ENCODE measurements at places on chromosomes 3 and 15. TPM values are rescaled to one million over a fixed set of nuclear protein-coding genes. Genes with fewer than 3 reads are reported as not detected.

GRCh38 chr3:149009732-149010131 lies 18.4 kb downstream of the GYG1 start:
- DNase-seq: no peak

DNA sequence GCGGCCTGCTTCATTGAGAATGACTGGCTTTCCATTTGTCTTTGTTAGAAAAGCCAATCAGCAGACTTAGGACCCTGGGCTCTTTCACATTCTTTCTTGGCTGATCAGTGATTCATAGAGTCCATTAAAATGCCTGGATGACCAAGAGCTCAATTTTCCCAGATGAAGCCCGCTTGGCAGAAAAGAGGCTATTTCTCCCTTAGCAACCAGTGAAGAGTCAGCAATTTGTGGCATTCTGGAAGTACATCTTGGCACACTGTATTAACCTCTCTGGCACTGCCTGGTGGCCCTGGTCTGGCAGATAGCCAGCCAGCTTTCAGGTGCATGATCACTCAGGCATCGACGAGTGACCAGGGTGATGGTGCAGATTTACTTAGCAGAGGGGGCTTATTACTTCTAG lies 145.7 kb upstream of the PLAAT1 start:
- no peak for DNase-seq

- no peak for DNase-seq
These were observed 27.3 kb downstream of the NEO1 start for GRCh38 chr15:73079565-73079964.

- DNase-seq: no peak
These were observed 25.0 kb downstream of the CGGBP1 start for GRCh38 chr3:88033808-88034207.

DNA sequence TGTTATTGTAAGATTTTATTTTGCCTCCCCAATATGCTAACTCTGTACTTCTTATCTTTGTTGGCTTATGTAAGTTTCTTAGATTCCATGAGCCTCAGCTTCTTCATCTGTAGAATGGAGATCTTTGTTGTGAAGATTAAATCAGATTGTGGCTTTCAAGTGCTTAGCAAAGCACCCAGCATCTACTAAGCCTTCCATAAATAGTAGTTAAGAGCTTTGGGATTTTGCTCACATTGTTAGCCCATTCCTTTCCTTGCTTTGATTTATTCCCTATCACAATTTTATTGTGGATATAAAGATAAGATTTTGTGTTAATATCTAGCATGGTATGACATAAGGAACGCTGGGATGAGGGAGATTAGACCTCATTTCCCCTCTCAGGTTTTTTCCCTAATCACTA lies 501.4 kb downstream of the PYDC2 start:
- no peak for DNase-seq

DNA sequence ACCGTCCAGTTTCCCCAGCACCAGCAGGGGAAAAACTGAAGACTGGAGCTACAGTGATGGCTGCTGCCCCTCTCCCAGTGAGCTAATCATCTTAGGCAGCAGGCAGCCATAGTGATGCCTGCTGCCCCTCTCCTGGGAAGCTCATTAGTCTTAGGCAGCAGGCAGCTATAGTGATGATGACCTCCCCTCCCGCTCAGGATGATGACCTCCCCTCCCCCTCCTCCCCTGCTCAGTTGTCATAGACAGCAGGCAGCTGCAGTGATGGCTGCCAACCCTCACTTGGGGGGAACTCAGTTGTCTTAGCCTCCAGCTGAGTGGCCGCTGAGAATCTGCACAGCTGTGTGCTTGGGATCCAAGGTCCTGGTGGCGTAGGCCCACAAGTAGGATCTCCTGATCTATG lies 80.9 kb upstream of the MANF start:
- no peak for DNase-seq

DNA sequence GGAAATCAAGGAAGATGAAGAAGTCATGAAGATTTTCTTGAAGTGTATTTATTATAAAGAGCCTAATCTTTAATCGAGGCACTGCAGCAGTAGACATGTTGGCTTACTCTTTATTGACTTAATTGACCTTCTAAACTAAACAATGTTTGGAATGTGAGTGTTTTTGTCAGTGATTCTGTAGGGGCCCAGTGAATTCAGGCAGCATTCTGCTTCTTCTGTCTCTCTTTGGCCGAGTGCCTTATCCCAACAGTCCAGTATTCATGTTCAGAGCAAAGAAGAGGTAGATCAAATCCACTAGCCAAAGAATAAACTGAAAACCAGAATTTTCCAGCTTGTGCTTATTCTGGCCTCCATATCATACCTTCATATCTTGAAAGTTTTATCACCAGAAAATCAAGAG lies 55.7 kb downstream of the RLBP1 start:
- no peak for DNase-seq

DNA sequence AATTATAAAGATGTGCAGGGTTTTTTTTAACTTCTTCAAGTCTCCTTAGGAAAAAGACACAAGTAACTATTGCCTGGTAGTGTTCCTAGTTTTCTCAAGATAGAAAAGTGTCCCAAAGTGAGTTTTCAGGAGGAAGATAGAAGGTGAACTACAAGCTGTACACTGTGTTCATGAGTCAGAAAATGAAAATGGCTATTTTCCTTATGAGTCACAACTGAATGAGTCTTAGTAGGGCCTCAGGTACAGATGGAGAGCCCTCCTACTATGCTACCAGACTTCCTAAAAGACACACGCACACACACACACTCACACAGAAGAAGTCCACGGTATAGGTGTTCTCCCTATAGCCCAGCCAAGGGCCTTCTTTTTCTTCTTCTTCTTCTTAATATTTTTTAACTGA lies 3.1 kb downstream of the MYO1E start:
- DNase-seq: no peak

DNA sequence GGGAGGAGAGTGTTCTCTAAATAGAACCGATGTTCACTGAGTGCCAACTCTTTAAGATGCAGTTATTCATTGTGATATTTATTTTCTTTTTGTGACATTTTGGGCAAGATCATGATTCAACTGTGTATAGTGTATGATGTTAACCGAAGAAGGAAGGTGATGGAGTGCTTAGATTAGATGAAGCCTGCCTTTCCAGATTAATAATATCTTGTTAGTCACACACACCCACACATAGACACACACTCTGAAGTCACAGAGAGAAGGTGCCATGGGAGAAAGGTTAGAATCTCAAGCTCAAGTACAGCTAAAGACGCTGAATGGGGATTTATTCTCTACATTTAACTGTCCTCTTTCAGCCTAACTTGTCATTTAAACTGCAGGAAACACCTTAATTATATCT lies 77.0 kb downstream of the SLC9A9 start:
- DNase-seq: no peak

DNA sequence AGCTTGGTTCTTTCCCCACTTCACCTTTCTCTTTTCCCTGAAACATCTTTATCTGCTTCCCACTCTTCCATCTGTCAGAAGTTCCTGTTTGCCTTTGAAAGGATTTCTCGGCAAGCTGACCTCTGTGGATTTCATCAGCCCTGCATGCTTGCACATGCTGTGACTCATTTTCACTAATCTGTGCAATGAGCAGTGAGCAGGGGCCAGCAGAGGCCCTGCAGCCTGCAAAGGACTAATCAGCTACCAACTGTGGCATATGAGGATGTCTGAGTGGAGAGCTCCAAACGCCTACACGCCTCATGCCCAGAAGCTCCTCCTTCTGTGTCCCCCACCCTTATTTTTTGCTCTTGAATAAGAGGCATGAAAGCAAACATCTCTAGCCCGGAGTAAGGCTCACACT lies 333.0 kb upstream of the SEMA6D start:
- DNase-seq: no peak

DNA sequence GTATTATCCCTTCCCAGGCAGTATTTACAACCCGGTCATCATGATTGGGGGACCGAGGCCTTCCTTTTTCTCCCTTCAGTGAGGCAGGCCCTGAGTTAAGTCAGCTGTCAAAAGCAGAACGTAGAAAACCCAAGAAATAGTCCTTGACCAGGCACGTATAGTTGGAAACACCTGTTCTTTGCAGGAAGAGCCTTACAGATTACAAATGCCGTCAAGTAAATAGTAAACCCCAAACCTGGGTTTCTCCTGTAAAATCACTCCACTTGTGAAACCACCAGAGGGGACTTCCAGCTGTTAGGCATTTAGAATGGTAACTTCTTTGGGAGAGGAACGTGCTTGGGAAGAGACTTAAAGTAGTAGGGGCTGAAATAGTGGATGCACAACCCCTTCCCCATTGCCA lies 1.0 kb upstream of the BTBD1 start:
- no peak for DNase-seq

DNA sequence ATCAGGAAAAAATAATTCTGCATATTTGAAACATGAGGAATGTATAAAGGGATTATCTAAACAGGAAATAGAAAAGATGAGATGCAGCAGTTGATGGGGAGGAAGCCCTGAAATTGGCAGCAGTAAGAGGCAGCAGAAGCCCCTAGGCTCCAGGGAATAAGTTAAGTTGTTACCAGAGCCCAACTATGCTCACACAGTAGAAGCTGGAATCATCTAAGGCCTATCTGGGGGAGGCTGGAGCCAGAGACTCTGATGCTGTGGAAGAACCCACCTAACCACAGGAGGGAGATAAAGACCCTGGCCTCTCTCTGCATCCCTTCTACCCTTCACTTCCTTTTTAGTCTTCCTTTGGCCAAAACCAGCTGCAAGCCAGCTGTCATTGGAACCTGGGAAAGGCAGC lies 519.7 kb downstream of the DIPK2A start:
- no peak for DNase-seq

- peak; percentile 69 for DNase-seq
These were observed 927 bp downstream of the CHDH start for GRCh38 chr3:53845103-53845880.

GRCh38 chr3:4741404-4742307 lies 237.6 kb upstream of the BHLHE40 start:
- DNase-seq: peak; percentile 88

- no peak for DNase-seq
These were observed 46.1 kb downstream of the ABHD5 start for GRCh38 chr3:43736558-43737440.

GRCh38 chr3:52228266-52228665 lies 2.8 kb upstream of the TLR9 start:
- DNase-seq: no peak

DNA sequence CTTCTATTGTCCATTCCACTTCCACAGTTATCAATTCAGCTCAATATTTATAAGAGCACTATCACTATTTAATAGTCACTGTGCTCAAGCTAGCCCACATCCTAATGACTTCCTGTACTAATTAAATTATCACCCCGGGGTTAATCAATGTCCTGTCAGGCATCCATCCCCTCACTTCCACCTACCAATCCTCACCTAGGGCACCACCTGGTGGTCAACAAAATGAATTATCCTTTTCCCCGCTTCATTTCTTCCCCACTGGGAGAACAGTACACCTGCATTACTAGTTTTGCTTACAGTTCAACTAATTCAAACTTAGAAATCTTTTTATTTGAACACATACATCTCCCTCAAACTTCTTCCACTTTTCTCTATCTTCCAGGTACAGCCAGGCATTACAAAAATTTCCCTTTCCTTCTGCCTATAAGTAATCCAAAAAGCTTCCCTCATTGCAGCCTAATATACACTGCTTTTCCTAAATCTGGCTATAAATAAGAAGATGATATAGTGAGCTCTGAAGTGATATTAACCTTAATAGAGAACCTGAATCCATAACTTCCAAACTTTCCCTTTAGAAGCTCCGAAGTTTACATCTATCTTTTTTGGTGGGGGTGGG lies 68.5 kb downstream of the TMCC1 start:
- peak; percentile 22 for DNase-seq

DNA sequence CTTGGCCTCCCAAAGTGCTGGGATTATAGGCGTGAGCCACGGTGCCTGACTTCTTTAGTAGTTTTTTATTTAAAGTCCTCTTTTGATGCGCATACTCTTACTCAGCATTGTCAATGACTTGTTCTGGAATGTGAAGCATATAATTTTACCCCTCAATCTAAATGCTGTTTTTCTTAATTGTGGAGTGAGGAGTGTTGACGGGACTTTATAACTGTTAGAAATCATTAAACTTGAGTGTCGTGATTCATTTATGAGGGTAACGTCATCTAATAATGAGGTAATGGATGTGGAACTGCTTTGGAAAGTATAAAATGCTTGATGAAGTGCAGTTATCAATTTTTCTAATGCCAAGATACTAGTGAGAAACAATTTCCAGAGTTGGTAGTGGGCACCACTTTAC lies 48.3 kb downstream of the PLS1 start:
- DNase-seq: no peak

GRCh38 chr15:40340740-40341400 lies at the start of gene CCDC9B:
Gene CCDC9B (minus strand): TSS chr15:40340939. CDS start chr15:40340819, 120 bp downstream.
- DNase-seq: peak; percentile 90

- DNase-seq: no peak
These were observed 121.9 kb downstream of the HCN4 start for GRCh38 chr15:73246898-73247297.

DNA sequence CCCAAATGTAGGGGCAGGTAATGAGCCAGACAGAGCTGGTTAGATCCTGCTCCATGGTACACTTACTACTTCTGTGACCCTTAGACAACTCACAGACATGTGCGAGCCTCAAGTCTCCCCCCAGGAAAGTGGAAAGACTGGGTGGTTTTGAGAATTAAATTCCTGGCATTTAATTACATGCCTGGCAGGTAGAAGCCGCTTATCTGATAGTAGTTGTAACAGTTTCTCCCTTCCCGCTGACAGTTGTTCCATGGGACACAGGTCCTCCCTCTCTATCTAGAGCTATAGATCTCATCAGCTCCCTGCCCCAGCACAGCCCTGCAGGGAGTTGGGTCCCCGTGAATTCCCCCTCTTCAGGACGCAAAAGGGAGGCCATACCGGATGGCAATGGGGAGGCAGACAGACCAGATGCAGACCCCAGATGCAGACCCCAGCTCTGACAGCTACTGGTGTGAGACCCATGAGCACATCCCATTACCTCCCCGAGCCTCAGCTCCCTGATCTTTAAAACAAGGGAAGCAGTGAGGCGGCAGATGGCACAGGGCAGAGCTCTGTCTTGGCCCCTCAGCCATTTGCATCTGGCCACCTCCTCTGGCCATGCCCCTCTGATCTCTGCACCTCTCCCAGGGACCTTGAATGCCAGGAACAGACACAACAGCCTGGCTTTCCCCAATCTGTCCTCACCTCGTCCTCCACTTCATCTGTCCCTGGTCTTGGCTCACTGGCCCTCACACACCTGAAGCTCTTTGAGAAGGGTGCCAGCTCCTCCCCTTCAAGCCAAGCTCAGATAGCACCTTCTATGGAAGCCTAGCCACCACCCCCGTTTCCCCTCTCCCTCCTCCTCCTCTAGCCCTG lies 34.1 kb upstream of the NR2C2 start:
- DNase-seq: no peak

GRCh38 chr3:127783642-127784160 lies 38.6 kb downstream of the MGLL start:
- DNase-seq: no peak

Gene CLDN16
- not detected for total RNA-seq

Gene CPNE4
- total RNA-seq: 68.2 TPM

Gene LINGO1
- 2.9 TPM for total RNA-seq

Gene CLDN1
- 52.3 TPM for total RNA-seq

Gene STOML1
- 15.6 TPM for total RNA-seq

Gene ALDH1L1
- 57.3 TPM for total RNA-seq

Gene TM4SF4
- not detected for total RNA-seq

Gene PRTG
- 6.1 TPM for total RNA-seq

Gene CCR9
- total RNA-seq: not detected

Gene TGM4
- total RNA-seq: 2,264 TPM

Gene GOLGA8T
- total RNA-seq: not detected

Gene ANKUB1
- not detected for total RNA-seq
